ENCODE measurements at places on chromosomes 12 and 14.
A peak's percentile ranks its signal among the peaks of the same experiment; 100 is the strongest.

- peak; percentile 36 for DNase-seq
These were observed 68.8 kb upstream of the SLC8A3 start for GRCh38 chr14:70257526-70257925.

GRCh38 chr14:72444701-72445100 lies 449.2 kb downstream of the DPF3 start:
- no peak for DNase-seq

- DNase-seq = no peak
These were observed 57.4 kb downstream of the PLXNC1 start for GRCh38 chr12:94205822-94206221.

GRCh38 chr14:51014086-51014485 lies 69.8 kb upstream of the PYGL start:
- DNase-seq = peak; percentile 40

- DNase-seq = no peak
These were observed 52.4 kb downstream of the VCPKMT start for GRCh38 chr14:50063876-50064420.

DNA sequence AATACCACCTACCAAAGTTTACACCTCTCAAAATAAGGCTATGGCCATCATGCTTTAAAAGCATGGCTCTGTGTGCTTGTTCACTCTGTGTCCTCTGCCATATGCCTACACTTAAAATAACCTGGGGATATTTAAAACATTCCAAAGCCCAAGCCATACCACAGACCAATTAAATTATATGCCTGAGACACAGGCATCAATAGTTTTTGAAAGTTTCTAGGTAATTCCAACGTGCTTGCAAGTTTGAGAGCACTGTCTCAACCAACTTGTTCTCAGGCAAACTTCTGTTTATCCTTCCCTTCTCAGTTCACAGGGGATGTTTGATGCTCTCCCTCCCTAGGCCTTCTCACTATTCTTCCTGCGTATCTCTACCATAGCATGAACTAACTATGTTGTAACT lies 3.4 kb upstream of the FRMD6 start:
- DNase-seq = no peak

DNA sequence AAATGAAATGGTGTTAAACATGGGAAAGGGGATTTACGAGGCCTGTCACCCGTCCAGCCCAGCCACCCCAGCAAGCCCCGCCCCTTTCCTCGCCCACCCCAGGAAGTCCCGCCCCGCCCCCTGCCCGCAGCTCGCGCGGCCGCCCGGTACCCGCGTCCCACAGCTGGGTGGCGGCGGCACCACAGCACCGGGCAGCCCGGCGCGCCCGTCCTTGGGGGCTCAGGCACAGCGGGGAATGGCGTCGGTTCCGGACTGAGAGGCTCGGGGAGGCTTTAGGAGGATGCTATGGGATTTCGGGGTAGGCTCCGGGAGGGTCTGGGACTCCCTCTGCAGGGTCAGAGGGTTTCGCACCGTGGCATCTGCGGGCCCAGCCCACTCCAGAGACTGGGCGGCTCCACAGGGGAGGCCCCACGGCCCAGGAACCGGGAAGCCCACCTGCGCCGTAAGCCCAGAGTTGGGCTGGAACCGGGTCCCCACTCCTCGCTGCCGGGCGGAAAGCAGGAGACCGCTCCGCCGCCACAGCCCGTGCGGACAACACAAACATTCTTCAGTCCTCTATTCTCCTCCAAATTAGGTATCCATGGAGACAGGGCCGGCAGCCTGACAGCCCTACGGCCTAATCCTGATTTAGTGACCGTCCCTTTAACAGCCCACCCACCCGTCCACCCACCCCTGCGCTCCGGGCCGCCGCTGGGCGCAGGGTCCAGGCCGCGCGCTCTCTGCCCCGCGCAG lies 1.4 kb downstream of the FIGNL2 start:
- DNase-seq = peak; percentile 94

GRCh38 chr12:106724116-106724515 lies 50.4 kb upstream of the RIC8B start:
- DNase-seq = no peak

GRCh38 chr14:22506778-22507351 lies 82.2 kb downstream of the DAD1 start:
- DNase-seq = no peak

Data from neural progenitor cell (in vitro differentiated cells).